Stimulated activated CD8-positive, alpha-beta memory T cell treated with anti-CD3 and anti-CD28 coated beads, Interleukin-7, amount 100 ng/mL, for 1 hour (primary cell): ENCODE measurements at places on chromosomes 1 and 21.

DNA sequence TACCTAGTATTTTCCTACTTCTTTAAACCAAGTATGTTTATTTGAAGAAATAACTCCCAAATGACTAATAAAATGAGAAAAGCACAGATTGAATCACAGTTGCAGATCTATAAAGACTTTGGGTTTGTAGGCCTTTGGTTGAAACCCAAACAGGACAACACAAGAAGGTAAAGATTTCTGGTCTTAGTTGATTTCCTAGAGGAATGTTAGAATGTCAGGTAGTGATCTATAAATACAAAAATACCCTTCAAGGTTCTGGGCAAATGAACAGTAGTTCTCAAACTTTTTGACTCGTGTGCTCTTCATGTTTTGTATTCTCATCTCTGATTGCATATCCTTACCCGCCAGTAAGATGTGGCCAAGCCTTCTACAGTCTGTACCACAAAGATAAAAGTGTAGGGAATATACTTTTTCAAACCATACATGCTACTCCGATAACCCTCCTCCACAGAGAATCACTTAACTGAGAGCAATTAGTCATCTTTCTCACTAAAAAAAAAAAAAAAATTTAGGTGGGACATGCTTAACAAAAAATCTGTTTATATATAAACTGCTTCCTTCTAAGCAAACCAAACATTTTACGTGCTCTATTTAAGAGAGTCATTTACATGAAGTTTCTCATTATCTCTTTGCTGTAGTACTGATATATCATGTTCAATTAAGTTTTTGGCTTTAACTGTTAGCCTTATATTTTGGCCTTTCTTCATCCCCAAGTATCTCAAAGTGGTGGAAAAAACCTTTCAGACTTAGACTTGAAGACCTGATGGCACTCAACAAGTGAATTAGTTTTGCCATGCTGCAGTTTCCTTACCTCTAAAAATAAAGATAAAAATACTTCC lies 36.0 kb downstream of the CNIH4 start:
- DNase-seq = no peak

GRCh38 chr1:94247138-94248094 lies 10.0 kb upstream of the ARHGAP29 start:
- DNase-seq = no peak

- no peak for DNase-seq
Measured at GRCh38 chr1:2347409-2347785, 44.0 kb downstream of the MORN1 start.

- no peak for DNase-seq
Measured at GRCh38 chr1:99623554-99623953, 22.4 kb upstream of the PALMD start.
